ENCODE measurements at places on chromosomes 4 and X.
A peak's percentile ranks its signal among the peaks of the same experiment; 100 is the strongest.

GRCh38 chr4:38859501-38859900 is 2.9 kb upstream of the TLR6 start:
- DNase-seq, result no peak

DNA sequence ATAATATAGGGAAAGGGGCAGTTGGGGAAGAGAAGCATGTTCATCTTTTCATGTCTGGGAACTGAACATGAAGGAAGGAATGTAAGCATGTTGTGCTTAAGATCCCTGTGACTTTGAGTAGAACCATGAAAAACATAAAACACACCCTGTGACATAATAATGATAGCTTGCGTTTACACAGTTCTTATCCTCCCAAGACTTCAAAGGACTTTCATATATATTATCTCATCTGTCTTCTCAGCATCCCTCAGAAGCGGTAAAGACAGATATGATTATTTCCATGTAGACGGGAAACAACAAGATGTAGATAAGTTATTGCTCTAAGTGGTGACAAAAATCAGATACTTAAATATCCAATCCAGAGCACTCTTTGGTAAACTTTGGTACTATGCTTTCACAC is 3.3 kb upstream of the SH3RF1 start:
- DNase-seq, result peak; percentile 17

DNA sequence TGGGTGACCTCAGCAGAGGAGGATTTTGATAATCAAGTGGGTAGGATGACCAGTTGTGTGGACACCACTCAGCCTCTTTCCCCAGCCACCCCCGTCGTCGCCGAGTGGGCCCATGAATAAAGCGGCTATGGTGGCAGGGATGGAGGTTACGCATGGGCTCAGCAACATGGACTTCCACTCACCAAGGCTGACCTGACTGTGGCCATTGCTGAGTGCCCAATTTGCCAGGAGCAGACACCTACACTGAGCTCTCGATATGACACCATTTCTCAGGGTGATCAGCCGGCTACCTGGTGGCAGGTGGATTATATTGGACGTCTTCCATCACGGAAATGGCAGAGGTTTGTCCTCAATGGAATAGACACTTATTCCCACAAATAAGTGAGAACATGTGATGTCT is 361.3 kb downstream of the KLHL4 start:
- no peak for DNase-seq

- DNase-seq, result no peak
Measured at GRCh38 chr4:168095776-168096406, 3.6 kb downstream of the ANXA10 start.

DNA sequence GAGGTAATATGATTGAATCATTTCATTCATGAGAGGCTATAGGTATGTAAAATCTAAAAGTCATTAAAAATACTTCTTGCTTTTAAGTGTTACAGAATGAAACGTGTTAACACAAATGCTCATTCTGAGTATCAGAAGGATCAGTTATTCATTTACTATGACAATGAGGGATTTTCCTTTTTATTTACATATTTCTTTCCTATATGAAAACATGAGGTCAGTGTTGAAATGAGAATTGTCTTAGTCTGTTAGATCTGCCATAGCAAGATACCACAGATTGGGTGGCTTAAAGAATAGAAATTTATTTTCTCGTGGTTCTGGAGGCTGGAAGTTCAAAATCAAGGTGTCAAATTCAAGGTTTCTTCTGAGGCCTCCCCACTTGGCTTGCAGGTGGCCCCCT is 181.2 kb downstream of the ARHGAP10 start:
- DNase-seq, result no peak

GRCh38 chrX:87874043-87874442 is 356.4 kb downstream of the KLHL4 start:
- no peak for DNase-seq

DNA sequence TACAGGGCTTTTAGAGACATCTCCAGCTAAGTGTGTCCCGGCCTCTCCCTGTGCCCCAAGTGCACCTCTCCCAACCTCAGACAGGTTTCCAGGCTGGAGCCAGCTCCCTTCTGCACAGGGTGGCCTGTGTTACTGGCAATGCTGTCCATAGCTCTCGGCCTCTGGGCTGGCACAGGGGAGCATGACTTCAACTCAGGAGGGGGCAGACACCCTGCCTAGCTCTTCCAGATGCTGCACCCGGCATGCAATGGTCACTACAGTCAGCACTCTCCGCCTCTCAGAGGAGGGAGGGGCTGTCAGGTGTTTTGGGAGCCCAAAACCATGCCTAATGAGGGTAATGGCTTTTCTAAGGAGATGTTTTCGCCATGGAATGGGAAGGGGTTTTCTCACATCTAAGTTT is 2.4 kb upstream of the IRAK1 start:
- no peak for DNase-seq

- no peak for DNase-seq
Measured at GRCh38 chr4:122552898-122553297, 68.0 kb downstream of the IL21 start.

DNA sequence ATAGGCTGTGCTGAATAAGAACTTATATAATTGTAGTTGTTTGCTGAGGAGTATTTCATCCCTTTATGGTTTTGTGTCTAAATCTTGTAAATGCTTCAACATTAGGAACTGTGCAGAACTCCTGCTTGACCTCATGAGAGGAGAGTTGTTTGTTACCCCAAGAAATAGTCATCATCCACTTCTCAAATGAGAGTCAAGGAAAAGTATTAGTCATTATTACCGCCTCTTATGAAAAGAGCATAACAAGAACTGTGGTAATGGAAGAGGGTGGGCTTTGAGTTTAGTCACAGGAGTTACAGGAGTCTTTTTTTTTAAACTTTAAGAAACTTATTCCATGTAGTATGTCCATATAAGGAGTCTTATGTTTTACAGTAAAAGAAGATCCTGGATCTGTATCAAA is 132.9 kb downstream of the RAP1GDS1 start:
- DNase-seq, result no peak

GRCh38 chr4:182808673-182809416 is 108.3 kb downstream of the DCTD start:
- DNase-seq, result no peak
